ENCODE measurements at places on chromosomes 11 and 22. TPM values are rescaled to one million over a fixed set of nuclear protein-coding genes. Genes with fewer than 3 reads are reported as not detected.

The OMP gene
- not detected for total RNA-seq

The ART1 gene
- total RNA-seq = not detected

The OR2AG2 gene
- total RNA-seq = not detected

The KRTAP5-1 gene
- total RNA-seq = not detected

The STK33 gene
- 0.62 TPM for total RNA-seq

The OR4A16 gene
- not detected for total RNA-seq

The PRG3 gene
- total RNA-seq = not detected

The SLC17A6 gene
- total RNA-seq = not detected

The OR51V1 gene
- not detected for total RNA-seq

The SLC22A9 gene
- not detected for total RNA-seq

Measured in T-helper 17 cell (primary cell).